ENCODE measurements at places on chromosomes 2 and 18.

DNA sequence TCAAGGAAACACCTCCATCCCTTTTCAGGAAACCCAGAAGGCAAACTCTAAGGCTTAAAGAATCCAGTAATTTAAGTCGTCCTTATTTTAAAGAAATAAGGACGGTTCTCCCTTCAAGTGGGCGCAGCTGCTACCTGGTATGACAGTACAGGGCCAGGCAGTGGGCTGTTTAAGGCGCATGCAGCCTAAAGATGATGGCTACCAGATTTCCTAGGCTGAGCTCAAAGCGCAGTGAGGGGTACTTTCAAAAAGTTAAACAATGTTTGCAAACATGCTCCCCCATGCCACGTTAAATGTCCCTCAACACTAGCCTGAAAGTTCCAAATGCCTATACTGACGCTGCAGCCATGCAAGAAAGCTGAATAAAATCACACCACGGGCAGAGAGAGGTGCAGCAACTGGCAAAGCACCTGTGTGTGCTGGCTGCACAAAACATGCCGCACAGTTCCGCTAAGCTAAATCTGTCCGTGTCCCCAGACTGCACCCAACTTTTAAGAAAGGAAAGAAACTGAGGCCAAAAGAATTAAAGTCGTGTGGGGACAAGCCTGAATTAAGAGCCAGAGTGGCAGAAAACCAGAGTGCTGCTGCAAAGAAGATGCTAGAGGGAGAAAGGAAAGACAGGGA is 583 bp downstream of the HIBCH start:
- DNase-seq, result no peak

DNA sequence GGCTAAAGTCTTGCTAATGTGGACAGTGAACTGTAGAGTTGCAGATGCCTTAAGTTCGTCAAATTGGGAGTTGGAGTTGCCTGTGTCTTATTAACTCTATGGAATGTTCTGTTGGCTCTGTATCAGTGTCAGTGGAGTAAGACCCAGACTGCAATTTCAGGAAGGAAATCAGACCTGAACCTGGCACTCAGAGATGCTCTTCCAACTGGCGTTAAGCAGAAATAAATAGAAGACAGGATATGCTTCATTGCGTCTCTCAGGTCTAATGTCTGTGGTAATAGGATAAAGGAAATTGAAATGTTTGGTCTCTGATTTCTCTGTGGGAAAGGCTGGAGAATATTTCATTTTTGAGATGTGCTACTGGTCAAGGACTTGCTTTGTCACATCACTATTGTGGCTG is 846.7 kb upstream of the ID2 start:
- no peak for DNase-seq

DNA sequence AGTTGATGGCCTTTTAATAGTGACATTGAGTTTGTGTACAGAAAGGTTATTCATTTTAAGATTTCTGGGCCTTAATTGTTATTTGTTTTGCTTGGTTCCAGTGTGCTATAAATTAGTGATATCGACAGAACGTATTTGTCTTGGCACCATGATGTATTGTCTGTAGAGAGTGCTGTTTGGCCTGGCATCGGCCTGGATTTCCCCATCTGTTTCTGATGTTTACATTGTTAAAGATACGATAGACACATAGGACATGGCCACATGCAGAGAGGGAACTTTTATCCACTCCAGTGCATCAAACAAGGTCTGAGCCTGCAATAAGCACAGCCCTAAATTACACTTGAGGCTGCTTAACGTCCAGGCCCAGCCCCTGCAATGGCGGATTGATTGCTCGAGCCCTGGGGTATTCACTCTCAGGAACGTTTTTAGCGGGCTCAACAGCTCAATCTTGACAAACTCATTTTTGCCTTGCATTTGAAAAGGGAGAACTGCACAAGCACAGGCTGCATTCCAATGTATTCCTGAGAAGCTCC is 144.7 kb downstream of the SLC4A3 start:
- DNase-seq, result no peak

DNA sequence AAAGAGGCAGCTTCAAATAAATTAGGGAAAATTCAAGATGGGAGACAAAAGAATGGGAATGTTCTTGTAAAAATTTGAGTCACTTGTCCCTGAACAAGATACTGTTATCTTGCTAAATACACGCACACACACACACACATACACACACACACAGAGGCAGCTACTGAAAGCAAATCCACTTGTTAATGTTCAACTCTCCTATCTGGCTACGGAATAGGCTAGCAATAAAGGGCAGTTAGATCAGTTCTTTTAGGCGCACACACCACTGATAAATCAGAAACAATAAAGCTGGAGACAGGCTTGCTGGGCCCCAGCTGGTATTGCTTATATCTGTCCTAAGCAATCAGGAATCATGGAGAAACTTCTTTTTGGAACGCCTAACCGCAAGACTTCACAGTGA is 461.6 kb downstream of the BCL11A start:
- DNase-seq, result no peak

DNA sequence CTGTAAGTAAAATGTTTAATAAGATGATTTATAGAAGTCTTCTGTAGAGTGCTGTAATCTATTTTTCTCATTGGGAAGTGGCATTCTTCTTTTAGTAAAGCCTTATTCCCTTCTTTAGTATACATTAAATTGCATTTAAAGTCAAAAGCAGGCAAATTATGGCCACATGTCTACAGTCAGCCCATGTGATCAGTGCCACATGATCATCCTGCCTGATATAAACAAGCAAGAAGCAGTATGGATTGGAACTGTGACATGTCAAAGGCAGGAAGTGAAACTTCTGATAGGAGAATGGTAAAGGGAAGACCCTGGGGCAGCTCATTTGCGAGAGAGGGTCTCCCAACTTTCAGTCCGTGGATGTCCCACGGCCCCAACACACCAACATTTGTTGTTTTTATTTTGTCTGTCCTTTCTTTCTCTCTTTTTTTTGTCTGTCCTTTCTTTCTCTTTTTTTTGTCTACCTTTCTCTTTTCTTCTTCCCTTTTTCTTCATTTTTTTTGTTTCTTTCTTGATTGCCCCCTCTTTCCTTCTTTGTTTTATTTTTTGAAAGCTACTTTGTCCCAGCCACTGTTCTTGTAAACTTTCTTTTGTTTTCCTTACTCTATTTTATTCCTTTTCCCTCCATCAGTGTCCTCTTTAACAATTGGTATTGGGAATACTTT is 154.9 kb downstream of the DTNA start:
- no peak for DNase-seq

All from bone marrow (tissue), 2 donors.